ENCODE measurements at places on chromosomes 6 and 20.

DNA sequence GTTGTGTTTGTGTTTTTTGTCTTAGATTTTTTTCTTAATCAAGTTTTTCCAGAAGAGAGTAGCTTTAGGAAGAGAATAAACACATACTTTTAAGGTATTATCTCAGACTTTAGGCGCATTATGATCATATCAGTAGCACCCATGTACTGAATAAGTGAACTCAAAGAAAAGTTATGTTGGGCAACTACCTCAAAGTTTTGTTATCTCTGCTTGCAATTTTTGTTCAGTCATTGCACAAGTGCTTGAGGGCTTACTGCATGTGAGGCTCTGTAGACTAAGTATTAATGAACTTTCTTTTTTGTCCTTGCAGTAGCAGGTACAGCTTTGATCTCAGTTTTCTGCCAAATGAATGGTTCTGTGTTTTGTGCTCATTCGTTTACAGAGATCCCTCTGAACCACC, 189.0 kb downstream of the SLC16A10 start:
- DNase-seq = no peak

- no peak for DNase-seq
Observed at GRCh38 chr6:126172131-126172530, 167.8 kb upstream of the CENPW start.

GRCh38 chr6:109222848-109223247, 127.5 kb downstream of the CEP57L1 start:
- DNase-seq = no peak

DNA sequence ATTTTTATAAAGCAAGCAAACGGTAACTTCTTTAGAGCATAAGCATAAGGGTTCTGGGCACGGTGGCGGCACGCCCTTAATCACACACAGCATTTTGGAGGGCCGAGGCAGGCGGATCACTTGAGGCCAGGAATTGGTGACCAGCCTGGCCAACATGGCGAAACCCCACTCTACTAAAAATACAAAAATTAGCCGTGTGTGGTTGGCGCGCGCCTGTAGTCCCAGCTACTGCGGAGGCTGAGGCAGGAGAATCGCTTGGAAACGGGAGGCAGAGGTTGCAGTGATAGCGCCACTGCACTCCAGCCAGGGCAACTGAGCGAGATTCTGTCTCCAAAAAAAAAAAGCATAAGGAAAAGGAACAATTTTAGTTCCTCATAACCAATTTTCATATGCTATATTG, 2.6 kb downstream of the SENP6 start:
- no peak for DNase-seq

GRCh38 chr6:39273406-39273821, 40.8 kb downstream of the KCNK17 start:
- DNase-seq = no peak

Data from stimulated activated CD4-positive, alpha-beta T cell treated with anti-CD3 and anti-CD28 coated beads, Interleukin-1b, Interleukin-23, amount 100 ng/mL, for 24 hours (primary cell).